ENCODE measurements at places on chromosomes 1 and 21.

DNA sequence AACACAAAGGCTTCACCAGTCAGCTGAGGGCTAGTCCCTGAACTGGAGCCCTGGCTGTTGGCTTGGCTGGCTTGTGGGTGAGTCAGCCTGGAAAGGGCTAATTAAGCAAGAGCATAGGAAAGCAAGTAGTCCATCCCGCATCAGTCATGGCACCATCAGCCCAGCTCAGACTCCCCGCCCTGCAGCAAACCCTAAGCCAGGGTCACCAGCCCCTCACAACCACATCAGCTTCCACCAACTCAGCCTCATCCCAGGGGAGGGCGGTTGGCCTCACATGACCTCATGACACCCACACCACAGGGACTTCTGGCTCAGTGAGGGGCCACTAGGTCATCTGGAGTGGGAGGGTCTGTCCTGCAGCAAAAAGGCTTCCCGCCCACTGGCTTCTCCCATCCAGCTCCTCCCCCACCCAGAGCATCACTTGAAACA lies 7.0 kb upstream of the SPATC1L start:
- no peak for DNase-seq

- no peak for DNase-seq
These were observed 68.6 kb downstream of the ADGRL2 start for GRCh38 chr1:81869307-81869706.

- peak; percentile 87 for DNase-seq
These were observed 13.2 kb upstream of the SLC45A3 start for GRCh38 chr1:205693421-205693991.

- no peak for DNase-seq
These were observed 171.9 kb upstream of the NR5A2 start for GRCh38 chr1:199855580-199855979.

DNA sequence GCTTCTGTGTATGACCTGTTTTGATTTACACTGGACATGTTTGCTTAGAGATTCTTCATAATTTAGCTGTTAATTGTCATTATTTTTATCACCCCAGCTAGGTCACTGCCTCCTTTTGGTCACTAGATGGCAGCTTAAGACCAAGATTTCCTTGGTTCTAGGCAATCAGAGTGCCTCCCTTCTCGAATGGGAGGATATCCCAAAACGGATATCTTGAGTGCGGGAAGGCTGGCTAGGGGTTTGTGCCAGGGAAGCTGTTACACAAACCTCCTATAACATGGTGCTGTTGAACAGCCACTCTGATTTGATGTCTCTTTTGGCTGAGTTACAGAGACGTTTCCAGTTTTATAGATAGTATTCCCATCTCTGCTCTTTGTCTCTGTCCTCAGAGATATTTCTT lies 283.5 kb downstream of the S1PR1 start:
- peak; percentile 74 for DNase-seq

DNA sequence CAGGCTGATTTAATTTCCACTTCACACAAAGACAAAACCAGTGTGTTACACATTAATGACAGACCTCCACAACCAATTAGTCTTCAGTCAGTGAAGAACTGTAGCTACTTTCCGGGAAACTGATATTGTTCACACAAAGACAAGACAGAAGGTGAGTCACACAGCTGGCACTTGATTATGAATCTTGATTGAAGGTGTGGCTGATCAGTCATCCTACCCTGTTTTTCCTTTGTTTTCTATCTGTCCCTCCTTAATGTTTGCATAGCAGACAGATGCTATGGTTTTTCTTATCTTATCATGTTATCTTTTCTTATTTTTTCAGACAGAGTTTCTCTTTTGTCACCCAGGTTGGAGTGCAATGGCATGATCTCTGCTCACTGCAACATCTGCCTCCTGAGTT lies 185.1 kb upstream of the GREM2 start:
- DNase-seq, result no peak

- no peak for DNase-seq
These were observed 2.2 kb downstream of the PGM1 start for GRCh38 chr1:63595435-63595834.

GRCh38 chr1:85148524-85149250 lies 52.1 kb downstream of the SYDE2 start:
- no peak for DNase-seq

DNA sequence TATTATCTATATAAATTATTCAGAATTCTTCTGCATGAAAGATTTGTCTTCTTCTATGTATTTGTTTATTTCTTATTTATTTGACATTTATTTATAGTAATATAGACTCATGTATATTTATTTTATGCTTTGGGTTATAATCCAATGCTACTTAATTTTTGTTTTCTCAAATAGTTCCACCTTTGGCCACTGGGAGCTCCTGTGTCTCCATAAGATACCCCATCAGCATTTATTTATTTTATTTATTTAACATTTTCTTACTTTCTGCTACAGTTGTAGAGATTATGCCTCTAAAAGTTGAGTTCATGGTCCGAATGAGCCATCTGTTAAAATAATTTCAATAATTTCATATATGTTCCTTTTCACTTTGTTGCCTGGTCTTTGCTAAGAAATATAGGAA lies 289.4 kb downstream of the ADGRL2 start:
- DNase-seq, result peak; percentile 21

DNA sequence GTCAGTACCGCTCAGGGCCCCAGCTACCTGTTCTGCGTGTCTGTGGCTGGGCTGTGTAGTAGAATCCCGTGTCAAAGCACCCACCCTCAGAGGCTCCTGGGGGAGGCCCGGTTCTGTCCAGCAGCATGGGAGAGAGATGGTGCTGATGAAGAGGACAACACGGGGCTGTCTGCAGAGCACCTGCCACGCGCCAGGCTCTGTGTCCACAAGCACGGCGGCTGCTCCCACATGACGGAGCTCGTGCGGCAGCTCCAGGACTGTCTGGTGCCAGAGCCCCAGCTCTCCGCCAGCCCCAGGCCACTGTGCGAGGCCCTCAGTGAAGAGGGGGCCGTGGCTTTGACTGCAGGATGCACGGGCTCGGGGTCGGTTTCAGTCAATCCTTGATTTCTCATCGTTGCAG lies 42.0 kb upstream of the TSPEAR start:
- no peak for DNase-seq

DNA sequence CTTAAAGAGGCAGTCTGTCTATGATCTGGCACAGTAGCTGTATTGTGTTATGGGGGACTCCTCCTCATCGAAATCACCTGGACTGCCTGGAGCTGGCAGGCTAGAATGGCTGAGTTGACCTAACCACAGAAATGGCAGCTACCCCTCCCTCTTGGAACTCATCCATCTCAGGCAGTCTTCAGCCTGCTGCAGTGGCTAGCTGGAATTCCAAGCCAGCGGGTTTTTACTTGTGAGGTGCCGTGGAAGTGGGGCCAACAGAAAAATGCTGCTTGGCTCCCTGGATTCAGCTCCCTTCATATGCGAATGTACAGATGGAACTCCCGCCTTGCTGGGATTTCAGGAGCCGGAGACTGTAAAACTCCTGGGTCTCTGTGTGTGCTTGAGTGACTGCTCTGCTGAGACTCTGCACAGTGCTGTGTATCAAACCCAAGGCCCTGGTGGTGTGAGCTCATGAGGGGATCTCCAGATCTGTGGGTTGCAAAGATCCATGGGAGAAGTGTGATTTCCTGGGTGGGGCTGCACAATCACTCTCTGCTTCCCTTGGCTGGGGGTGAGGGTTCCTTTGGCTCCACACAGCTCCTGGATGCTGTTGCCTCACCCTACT lies 316.9 kb downstream of the CTH start:
- DNase-seq, result no peak

DNA sequence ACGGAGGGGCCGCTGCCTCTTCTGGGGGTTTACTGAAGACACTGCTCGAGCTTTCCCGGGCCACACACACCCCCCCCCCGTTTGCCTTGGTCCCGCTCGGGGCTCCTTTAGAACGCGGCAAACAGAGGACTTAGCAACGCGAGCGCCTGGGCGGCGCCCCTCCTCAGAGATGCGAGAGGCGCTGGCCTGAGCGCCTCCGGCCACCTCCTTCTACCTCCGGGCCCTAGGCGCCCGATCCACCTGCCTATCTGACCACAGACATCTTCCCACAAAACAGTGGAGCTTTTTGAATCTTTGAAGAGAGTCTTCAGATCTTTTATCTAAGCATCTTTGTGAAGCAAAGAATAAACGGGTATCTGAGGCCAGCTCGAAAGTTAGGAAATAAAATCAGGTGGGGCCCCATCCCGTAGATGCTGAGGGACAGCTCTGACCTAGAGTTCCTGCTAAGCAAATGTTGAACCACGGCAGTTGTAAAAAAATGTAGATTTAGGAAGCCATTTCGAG lies 436 bp upstream of the TTLL7 start:
- peak; percentile 48 for DNase-seq

- no peak for DNase-seq
These were observed 45.1 kb downstream of the PDPN start for GRCh38 chr1:13628711-13629110.

DNA sequence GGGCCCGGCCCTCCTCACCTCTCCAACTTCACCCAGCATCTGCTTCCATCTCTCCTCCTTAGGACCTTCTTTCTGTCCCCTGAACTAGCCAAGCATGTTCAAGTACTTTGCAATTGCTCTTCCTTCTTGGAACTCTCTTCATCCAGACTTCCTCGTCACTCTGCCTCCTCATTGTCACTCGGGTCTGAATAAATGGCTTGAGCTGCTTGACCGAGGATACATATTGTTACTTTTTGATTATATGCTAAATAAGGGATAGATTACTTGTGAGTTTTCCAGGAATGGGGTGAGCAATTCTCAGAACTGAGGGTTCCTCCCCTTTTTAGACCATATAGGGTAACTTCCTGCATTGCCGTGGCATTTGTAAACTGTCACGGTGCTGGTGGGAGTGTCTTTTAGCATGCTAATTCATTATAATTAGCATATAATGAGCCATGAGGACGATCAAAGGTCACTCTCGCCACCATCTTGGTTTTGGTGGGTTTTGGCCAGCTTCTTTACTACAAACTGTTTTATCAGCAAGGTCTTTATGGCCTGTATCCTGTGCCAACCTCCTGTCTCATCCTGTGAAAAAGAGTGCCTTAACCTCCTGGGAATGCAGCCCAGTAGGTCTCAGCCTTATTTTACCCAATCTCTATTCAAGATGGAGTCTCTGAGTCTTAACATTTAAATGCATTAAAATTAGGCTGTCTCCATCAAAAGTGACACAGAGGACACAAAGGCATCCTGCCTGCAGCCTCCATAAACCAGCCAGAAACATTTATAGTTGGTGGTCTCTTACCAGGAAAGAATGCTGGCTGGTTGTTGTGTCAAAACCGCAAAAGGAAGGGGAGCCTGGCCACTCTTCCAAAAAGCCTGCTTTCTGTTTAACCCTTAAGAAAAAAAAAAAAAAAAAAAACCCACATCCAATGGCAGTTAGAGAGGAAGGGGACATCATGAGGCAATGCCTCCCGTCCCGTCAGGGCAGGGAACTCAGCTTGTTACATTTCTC lies 179.3 kb downstream of the KAZN start:
- no peak for DNase-seq

GRCh38 chr1:59394706-59395425 lies 98.0 kb downstream of the FGGY start:
- DNase-seq, result no peak

DNA sequence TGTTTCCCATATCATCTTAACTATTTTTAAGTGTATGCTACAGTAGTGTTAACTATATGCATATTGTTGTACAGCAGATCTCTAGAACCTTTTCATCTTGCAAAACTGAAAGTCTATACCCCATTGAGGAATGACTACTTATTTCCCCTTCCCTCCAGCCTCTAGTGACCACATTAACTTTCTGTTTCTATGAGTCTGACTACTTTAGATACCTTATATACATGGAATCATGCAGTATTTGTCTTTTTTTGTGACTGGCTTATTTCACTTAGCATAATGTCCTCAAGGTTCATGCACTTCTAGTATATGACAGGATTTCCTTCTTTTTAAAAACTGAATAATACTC lies 96.5 kb upstream of the BTG3 start:
- DNase-seq, result no peak

DNA sequence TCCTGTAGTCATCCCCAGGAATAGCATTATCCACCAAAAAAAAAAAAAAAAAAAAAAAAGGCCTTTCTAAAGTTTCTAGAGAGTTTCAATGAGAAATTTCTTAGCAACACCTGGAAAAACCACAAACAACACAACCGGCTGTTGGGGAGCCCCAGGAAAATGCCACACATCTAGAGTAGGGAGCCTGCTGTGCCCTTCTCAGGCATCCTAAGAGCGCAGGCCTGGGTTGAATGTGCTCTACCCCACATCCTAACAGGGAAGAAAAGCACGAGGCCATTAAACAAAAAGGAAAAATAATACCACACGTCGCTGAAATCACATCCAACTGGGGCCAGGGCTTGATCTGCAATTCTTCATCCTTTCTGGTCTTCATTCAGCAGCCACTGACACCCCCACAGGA lies 367.5 kb downstream of the TGFB2 start:
- DNase-seq, result no peak

GRCh38 chr21:45471525-45472221 lies 66.7 kb downstream of the COL18A1 start:
- DNase-seq, result no peak

DNA sequence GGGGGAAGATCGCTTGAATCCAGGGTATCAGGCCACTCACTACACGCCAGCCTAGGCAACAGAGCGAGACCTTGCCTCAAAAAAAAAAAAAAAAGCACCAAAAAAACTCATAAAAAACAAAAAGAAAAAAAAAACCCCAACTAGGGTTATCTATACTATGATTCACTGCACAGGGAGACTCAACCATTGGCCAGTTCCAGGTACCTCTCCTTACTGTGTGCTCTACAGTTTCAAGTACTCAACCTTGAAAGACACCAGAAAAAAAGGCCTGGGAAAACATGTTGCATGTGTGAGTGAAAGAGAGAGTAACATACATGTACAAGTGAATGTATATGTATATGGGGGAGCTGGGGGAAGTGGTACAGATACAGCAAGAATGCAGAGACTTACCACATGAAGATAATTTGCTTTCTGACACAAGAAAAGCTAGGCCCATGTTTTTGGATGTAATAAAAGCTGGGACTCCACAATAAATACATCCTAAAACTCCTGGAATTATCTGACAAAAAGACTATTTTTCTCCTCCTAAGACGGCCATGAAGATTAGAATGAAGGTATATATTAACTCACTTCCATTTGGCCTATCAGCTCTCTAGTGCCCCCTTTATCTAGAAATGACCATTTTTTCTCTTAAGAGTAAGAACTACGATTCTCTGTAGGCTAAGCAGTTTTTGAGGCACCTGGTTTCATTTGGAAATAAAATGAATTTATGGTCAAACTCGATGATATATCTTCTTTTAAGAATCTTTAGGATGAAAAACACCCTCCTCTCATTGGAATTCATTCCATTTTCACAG lies 52.2 kb downstream of the SLC27A3 start:
- no peak for DNase-seq

DNA sequence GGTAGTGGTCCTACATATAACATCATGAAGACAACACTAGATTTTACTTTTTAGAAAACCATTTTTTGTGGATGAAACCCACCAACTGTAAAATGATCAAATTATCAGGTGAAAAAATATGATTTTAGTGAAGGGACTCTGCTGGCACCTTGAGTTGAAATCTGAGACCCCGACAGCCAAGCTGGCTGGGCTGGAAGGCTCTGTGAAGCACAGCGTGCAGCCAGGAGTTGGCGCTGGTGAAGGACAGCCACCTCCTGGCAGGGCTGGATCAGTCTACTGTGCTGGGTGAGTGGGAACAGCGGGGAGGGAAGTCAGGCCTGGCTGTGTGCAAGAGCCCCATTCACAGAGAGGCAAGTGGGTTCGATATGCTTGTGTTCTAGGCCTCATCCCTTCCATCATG lies 47.9 kb downstream of the DDAH1 start:
- DNase-seq, result no peak

- no peak for DNase-seq
These were observed 63.3 kb downstream of the UCK2 start for GRCh38 chr1:165890684-165891083.

Data from Kasumi-1 (cell line).